ENCODE measurements at places on chromosomes 12 and 14. TPM values are rescaled to one million over a fixed set of nuclear protein-coding genes. Genes with fewer than 3 reads are reported as not detected.

GRCh38 chr14:33019346-33019745, 80.7 kb downstream of the NPAS3 start:
- no peak for DNase-seq

DNA sequence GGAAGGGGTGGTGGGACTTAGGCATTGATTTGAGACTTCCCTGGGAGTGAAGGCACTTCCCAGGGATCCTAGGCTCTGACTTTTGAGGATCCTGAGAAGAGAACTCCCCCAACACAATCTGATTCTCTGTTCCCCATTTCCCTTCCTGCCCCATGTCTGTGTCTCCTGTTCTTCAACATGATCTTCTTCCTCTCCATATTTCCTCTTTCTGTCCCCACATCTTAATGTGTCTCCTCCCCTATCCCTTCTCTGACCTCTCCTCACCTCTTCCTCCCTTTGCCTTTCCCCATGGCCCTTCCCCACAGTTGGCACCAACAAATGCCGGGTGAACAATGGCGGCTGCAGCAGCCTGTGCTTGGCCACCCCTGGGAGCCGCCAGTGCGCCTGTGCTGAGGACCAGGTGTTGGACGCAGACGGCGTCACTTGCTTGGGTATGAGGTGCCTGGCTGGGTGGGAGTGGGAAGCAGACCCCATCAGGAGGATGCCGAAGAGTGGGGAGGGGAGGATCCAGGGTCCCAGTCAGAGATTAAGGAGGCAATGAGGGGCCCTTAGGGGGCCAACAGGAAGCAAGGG, 15.2 kb upstream of the LRP1-AS start:
- no peak for DNase-seq

GRCh38 chr14:97878727-97879126, 1081.5 kb downstream of the VRK1 start:
- no peak for DNase-seq

LRRC43 gene
- polyA plus RNA-seq: 0.19 TPM

DNA sequence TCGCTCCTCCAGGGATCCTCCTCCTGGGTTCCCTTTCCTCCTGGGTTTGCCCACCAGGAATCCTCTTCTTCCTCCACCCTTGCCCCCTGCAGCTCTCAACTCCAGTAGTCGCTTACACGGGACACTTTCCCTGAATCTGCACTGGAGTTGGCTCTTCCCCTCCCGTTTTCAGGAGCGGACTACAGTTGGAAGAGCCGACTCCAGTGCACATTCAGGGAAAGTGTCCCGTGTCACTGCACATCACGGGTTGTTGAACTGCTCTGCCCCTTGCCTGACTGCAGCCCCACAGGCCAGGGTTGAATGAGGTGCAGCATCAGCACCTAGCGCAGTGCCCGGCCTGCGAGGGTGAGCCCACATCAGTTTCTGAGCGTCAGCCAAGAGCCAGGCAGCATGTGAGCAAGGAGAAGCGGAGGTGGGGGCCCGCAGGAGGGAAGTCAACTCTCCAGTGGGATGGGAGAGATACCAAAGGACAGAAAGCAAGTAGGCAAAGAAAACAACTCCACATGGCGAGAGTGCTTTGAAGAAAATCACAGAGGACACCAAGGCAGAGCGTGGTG, 13.1 kb downstream of the RAPGEF3 start:
- DNase-seq: no peak
